CD4-positive, alpha-beta T cell treated with Interleukin-4 for 1 hour (primary cell): ENCODE measurements at places on chromosomes 2 and 18.

DNA sequence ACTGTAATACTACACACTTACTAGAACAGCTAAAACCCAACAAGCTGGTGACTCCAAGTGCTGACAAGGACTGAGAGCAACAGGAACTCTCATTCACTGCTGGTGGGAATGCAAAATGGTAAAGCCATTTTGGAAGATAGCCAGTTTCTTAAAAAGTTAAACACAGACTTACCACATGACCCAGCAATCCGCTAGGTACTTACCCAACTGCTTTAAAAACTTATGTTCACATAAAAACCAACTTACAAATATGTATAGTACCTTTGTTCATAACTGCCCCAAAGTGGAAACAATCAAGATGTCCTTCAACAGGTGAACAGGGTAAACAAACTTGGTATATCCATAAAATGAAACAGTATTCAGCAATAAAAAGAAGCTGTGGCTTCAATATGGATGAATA lies 153.1 kb upstream of the ZFP36L2 start:
- DNase-seq, result no peak

DNA sequence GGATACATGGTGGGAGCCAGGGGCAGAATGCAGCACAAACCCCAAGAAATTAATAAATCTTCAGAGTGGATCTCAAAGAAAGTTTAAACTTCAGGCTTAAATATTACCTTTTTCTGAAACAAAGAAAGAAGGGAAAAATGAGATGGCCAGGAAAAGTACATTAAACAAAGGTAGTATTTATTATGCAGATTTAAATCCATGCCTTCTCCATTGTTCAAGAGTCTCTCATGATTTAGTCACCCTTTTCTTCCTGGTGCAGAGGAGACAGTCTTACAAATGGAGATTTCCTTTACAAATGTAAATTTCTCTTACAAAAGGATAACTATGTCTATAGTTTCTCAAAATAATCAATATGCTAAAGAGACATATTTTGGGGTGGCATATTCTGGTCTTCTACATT lies 33.4 kb upstream of the PPM1B start:
- no peak for DNase-seq

DNA sequence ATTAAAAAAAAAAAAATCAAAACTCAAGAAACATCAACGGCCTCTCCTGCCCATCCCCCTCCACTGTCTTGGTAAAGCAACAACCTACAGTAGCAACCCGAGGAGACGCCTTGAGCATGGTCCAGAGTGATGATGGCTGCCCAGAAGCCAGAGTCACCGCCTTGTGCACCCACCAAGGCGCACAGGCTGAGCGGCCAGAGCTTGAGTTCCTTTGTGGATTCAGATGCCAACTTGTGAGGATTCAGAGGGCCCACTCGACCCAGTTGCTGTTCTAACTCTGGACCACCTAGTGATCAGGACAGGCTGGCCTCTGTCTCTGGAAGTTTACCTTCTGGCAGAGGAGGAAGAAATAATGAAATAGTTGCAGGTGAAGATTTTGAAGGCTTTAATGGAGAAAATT lies 105.0 kb downstream of the PDCL3 start:
- no peak for DNase-seq

DNA sequence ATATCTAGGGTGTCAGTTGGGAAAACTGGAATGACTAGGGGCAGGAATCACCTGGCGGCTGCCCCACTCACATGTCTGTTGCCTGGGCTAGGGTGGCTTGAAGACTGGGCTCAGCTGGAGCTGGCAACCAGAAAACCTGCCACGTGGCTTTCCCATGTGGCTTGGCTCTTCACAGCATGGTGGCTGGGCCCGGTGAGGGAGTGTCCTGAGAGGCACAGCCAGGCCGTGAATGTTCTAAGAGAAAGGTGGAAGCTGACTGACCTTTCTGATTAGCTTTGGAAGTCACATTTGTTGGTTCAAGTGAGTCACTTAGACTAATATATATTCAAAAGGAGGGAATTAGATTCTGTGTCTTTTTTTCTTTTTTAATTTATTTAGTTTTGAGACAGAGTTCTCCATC lies 22.7 kb downstream of the SP5 start:
- DNase-seq, result no peak

- DNase-seq, result no peak
Observed at GRCh38 chr18:58727776-58728500, 56.7 kb downstream of the MALT1 start.
